Stimulated activated CD8-positive, alpha-beta memory T cell treated with anti-CD3 and anti-CD28 coated beads, Interleukin-4, amount 100 ng/mL, for 4 hours (primary cell): ENCODE measurements at places on chromosomes 2 and 18.

GRCh38 chr2:54859997-54860701 lies 136.7 kb downstream of the EML6 start:
- DNase-seq = no peak

- no peak for DNase-seq
Measured at GRCh38 chr2:71697106-71698004, 244.0 kb downstream of the DYSF start.

- DNase-seq = no peak
Measured at GRCh38 chr2:16481351-16481750, 184.3 kb downstream of the CYRIA start.

- no peak for DNase-seq
Measured at GRCh38 chr18:35484034-35484433, 13.7 kb downstream of the INO80C start.
